Right ventricle myocardium inferior (tissue), 1 donor: ENCODE measurements at places on chromosomes 4 and X. TPM values are rescaled to one million over a fixed set of nuclear protein-coding genes. Genes with fewer than 3 reads are reported as not detected.

CA5B gene
- total RNA-seq = 2.4 TPM

KIAA1210 gene
- total RNA-seq = not detected

NXF2B gene
- total RNA-seq = not detected

RAB33B gene
- 6.4 TPM for total RNA-seq

HSD17B13 gene
- total RNA-seq = 0.22 TPM

SORBS2 gene
- total RNA-seq = 828 TPM

APBB2 gene
- 23.8 TPM for total RNA-seq

SNCA gene
- 3.7 TPM for total RNA-seq

OTUD6A gene
- not detected for total RNA-seq

CYBB gene
- 33.7 TPM for total RNA-seq

SOWAHD gene
- 0.41 TPM for total RNA-seq

TMEM165 gene
- total RNA-seq = 38.3 TPM

SLC4A4 gene
- 20.3 TPM for total RNA-seq

COX18 gene
- total RNA-seq = 14.9 TPM

PARM1 gene
- 58.7 TPM for total RNA-seq

GRIA3 gene
- total RNA-seq = 0.73 TPM

COX7B gene
- total RNA-seq = 1,849 TPM

ENPEP gene
- total RNA-seq = 4.1 TPM

RELL1 gene
- 23.6 TPM for total RNA-seq

AADAT gene
- 1.4 TPM for total RNA-seq

RHOH gene
- 0.54 TPM for total RNA-seq

ZNF711 gene
- 0.27 TPM for total RNA-seq

PPP1R2C gene
- not detected for total RNA-seq

CXCL3 gene
- 0.16 TPM for total RNA-seq

CTAG1A gene
- not detected for total RNA-seq

GPRASP2 gene
- 10.3 TPM for total RNA-seq

RENBP gene
- 8.8 TPM for total RNA-seq

MSX1 gene
- 2.7 TPM for total RNA-seq

RHOXF1 gene
- not detected for total RNA-seq
